GM23338 (cell line): ENCODE measurements at places on chromosomes 7 and 10. TPM values are rescaled to one million over a fixed set of nuclear protein-coding genes. Genes with fewer than 3 reads are reported as not detected.

DNA sequence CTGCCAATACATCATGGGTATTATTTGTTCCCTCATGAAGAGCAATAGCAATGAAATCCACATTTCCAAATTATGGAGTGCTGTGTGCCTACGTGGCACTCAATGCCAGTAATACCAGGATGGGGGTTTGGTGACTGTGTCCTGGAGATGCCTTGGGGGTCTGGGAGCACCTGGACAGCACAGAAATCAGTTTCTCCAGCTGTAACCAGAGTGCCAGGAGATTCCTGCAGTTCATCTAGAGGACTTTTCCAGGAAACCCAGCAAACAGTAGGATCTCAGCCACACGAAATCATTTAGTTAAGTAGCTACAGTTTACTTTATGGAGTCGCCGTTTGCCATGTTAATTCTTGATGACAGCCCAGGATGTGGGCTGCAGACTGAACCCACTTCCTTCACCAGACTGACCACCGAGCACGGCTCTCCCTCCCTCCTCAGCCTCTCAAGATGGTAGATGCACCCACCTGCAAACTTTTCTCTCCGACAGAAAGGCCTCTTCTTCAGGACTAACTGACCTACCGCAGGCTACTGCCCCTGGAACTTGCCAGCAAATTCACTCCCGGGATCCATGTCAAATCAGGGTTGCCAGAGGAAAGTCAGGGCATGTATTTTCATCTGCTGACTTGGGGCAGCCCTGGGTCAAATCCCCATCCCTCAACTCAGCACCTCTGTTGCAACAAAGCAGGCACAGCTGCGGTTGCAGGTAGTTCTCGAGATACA is 30.3 kb downstream of the MKI67 start:
- DNase-seq = no peak
- H3K27me3 ChIP-seq = no peaks in the 10 kb centered on the region
- no peak overlapping the region for H3K4me3 ChIP-seq
- no peak overlapping the region for H3K27ac ChIP-seq
- H3K36me3 ChIP-seq = peaks cover 22% of the 10 kb centered on the region

The CPVL gene
- 31.9 and 36.5 TPM in 2 replicates for polyA plus RNA-seq

The ITIH5 gene
- polyA plus RNA-seq = 0.99 and 1.2 TPM in 2 replicates

The HGF gene
- 0.24 and 0.28 TPM in 2 replicates for polyA plus RNA-seq

DNA sequence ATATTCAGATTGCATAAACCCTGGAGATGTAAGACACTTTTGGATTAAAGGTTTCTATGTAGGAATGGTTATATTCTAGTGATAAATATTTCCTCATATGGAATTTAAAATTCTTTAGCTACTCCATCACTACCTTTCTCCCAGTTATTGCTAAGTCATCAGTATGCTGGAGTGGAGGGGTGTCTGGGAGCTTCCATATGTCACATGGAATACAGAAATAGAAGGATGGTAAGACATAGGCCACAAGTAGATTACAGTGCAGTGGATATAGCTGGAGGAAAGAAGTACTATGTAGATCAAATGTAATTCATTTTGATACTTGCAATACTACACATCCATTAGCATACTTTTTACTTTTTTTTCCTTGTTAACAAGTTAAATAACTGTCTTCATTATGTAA is 428.4 kb downstream of the ARL4A start:
- no peak overlapping the region for H3K4me3 ChIP-seq
- H3K36me3 ChIP-seq = no peaks in the 10 kb centered on the region
- H3K27ac ChIP-seq = no peak overlapping the region
- H3K27me3 ChIP-seq = no peaks in the 10 kb centered on the region
- DNase-seq = no peak
- H3K4me1 ChIP-seq = peaks cover 12% of the 10 kb centered on the region; the same call in 1 of the 2 replicates

The GFRA1 gene
- 1.2 and 1.4 TPM in 2 replicates for polyA plus RNA-seq

The CXCL12 gene
- 58.5 and 63.7 TPM in 2 replicates for polyA plus RNA-seq

DNA sequence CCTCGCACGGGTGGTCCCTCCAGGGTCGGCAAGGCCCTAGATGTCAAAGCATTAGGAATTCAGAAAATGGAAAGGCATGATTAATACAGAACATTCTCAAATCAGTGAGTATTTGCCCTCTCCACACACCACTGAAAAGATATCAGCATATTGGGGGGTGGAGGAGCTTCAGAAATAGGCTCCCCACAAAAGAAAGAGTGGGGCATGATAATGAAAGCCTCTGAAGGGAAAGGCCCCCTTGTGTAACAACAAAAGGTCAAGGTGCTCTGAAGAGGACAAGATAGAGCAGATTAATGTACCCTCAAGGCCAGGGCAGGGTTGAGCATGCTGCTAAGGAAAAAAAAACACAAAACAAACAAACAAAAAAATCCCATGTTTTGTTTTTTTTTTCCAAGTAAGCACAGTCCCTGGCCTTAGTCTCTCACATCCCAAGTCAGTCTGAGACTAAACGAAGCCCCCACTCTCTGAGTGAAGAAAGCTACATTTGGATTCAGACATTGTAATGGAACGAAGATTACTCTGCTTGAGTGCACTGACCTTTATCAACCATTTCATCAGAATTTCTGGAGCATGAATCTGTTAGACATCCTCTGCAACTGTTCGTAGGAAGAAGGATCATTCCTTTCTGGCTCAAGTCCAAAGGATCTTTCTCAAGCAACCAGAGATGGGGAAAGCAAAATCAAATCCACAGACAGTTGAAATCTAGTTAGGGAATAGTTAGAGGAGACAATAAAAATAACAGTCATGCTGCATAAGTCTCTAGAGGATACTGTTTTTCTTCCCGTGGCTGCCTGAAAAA is 27.4 kb upstream of the DGKI start:
- no peak overlapping the region for H3K27ac ChIP-seq
- H3K36me3 ChIP-seq = no peaks in the 10 kb centered on the region; the same call in 1 of the 2 replicates
- no peaks in the 10 kb centered on the region for H3K27me3 ChIP-seq
- no peak for DNase-seq
- H3K4me3 ChIP-seq = no peak overlapping the region

The GPR37 gene
- polyA plus RNA-seq = 3.7 and 3.9 TPM in 2 replicates
